ENCODE measurements at places on chromosomes 12 and 14.

- DNase-seq, result no peak
Measured at GRCh38 chr12:10497602-10498001, 8.1 kb upstream of the EIF2S3B start.

- peak; percentile 27 for DNase-seq
Measured at GRCh38 chr12:5945071-5946008, at the start of gene ANO2. ANO2 (minus strand) TSS chr12:5945259; CDS start chr12:5945217, 42 bp downstream.

GRCh38 chr14:67425608-67426007 is 13.6 kb upstream of the PLEK2 start:
- DNase-seq, result no peak

GRCh38 chr12:78388461-78388860 is 476.1 kb upstream of the SYT1 start:
- no peak for DNase-seq

GRCh38 chr14:90397425-90398314 is 841 bp downstream of the CALM1 start:
- DNase-seq, result no peak

GRCh38 chr14:60514378-60514740 is 5.4 kb downstream of the SIX6 start:
- no peak for DNase-seq

DNA sequence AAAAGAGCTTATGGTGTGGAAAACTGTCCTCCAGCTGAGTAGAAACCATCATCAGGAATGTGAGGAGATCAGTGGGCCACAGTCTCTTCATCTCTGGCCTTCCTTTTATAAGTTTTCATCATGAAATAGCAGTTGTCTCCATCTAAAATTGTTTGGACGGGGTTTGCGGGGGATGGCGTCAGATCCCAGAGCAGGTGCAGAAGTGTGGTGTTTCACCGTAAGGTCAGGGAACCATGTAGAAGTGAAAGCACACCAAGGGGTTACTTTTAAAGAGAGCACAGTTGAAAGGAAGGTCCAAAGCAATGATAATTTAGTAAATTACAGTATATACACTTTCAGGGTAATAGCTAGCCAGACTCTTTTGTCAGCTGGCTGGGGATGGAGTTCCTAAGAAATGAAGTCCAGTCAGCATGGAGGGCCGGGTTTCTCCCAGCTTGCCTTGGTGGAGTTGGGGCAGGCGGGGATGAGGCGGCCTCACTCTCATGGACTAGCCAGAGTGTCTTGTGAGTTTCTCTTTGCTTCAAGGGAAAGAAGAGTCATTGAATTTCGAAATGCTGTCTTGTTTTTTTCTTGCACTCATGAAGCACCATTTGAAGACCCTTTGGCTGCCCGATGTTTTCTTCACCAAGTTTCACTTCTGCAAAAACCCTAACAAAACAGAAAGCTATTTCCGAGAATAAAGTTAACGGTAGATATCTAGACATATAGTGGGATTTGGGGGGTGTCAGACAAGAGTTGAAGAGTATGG is 100.6 kb downstream of the ETV6 start:
- no peak for DNase-seq

GRCh38 chr14:105582639-105583038 is 56.3 kb downstream of the TMEM121 start:
- DNase-seq, result no peak

DNA sequence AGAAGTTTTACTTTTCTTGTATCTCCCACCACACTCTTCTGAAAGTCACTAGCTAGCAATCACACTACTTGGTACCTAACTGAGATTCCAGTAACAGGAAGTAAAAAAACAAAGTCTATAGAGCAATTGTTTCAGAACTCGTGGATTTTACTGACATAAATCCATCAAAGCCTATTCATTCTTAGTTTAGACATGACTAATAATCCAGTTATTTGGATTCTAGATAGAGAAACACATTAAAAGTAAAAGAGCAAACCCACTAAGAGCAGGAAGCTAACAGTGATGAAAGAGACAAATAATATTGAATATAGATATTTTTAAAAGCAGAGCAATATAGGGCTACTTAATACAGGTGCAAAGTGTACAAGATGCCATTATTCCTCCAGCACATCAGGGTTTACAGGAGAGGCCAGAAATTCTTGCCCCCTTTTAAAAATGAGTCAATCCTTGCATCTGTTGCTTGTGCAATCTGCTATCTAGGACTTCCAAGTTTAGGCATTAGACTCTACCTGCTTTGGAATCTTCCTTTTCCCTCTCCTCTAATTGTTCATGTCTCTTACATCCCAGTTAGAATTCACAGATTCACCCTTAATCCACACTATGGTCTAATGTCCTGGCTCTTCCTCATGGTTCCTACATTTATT is 6.0 kb downstream of the HEATR5A start:
- no peak for DNase-seq

- DNase-seq, result peak; percentile 32
Measured at GRCh38 chr12:104171785-104172569, 34.0 kb upstream of the NFYB start.

GRCh38 chr12:103334466-103334865 is 161.3 kb downstream of the C12orf42 start:
- no peak for DNase-seq

DNA sequence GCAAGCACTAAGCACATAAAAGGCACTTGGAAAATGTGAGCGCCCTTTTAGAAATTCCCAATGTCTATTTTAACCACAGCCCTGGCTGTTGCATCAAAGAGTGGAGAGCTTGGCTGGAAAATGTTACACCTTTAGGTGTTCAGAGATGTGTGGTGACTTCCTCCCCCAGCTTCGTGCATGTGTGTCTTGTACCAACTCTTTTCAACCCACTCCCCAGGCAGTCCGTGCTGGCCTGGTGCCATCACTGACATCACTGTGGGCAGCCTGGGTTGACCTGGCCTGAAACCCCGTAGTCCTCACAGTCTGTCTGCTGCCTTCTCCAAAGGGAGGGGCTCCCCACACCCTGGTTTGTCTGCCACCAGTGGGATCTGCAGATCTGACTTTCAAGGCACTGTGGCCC is 101.8 kb downstream of the SCARB1 start:
- no peak for DNase-seq
